ENCODE measurements at places on chromosomes 2 and 18.

GRCh38 chr2:171069286-171069956 lies 91.3 kb downstream of the TLK1 start:
- no peak for DNase-seq

DNA sequence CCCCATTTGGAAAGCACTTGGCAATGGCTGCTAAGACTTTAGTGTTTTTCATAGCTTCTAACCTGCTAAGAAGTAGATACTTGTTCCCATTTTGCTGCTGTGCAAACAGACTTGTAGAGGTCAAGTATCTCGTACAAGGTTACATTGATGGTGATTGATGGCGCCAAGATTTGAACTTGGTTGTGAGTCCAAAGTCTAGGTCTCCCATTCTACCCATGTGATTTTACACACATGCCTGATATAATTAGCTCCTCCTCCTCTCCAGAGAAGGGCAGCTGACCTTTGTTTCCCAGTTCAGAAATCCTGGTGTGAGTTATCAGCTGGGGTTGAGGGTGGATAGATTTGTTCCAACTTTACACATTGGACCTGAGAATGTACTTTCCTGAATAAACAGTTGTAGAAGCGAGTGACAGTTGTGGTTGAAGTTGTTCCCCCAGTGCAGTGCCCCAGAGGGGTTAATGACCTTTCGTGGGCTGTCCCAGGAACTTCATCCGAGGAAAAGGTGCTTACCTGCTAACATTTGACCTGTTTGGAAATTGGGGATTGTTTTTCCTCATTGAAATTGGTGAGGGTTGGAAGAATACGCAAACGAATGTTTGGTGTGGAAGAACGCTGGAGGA lies 10.4 kb downstream of the TCF7L1 start:
- no peak for DNase-seq

DNA sequence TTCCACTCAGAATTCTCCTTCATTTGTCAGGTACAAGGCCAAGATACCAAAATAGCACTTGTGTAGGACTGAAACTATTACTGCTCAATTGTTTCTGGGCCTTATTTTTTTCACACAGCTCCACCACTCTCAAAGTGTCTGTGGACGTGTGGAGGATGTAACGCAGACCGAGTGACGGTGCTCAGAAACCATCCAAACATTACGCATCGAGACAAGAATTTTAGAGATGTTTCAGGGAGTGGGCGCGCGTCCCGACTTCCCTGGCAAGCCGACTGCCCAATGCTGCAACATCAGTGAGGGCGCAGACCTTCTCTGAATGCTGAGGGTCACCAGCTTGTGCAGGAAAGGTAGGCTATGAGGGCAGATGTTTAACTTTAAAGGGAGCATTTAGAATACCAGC lies 108.4 kb downstream of the GATA6 start:
- DNase-seq: no peak

DNA sequence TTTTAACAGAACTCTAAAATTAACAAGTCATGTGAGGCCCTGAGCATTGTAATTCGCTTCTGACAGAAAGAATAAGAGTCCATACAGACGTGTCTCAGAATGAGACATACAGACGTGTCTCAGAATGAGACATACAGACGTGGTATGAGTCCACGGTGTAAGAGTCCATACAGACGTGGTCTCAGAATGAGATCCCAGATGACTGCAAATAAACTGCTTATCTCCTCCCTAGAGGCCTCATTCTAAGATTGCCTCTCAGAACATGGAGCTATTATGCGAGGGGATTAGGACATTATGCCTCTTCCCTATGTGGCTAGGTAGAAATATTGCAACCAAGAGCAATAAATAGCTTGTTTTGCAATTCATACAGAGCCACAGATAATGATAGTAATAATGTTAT lies 63.9 kb downstream of the NEB start:
- DNase-seq: no peak

DNA sequence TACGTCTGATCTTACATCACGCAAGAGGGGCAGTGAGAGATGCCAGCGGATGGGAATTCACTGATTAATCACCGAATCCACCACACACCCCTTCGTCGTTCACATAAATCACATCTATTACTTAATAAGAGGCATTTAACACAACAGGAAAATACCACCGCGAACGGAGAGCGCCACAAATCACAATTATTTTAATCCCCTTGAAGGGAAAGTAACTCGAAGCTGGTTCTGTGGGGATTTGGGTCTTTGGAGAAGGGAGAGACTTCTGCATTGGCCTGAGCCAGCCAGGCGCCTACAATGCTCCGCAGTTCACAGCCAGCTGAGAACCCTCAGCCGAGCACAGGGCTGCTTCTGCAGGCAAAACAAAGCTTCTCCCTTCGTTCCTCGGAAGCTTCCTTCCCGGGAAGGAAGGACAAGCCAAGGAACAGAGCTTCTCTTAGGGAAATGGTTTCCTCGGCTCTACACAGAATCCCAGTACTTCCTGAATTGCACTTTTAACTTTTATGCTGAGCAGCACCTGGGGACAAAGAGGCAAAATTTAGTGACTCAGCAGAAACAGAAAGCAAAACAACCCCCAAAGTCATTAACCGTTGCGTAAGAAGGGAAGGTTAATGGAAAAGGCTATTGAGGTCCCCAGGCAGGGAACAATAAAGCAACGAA lies at the start of gene LRP1B:
TSS of gene LRP1B (minus strand) at position 7 of the 660 bp plus-strand sequence. CDS start 287 bp downstream, outside the sequence.
- DNase-seq: no peak

DNA sequence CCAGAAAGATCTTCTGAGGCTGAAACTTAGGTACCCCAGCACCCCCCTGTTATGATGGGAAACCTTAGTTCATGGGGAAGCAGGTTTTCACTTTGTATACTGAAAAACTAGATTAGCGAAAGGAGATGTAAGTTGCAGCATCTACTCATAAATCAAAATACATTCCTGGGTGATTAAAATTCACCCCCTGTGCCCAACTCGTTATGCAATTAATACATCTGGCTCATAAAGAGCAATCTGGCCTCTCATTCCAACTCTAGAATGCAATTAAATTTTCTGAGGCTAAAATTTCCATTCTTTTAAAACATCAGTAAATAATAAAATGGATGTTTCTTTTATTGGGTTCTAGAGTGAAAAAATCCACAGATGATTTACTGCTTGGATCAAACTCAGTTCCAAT lies 110.9 kb upstream of the BZW1 start:
- DNase-seq: no peak

DNA sequence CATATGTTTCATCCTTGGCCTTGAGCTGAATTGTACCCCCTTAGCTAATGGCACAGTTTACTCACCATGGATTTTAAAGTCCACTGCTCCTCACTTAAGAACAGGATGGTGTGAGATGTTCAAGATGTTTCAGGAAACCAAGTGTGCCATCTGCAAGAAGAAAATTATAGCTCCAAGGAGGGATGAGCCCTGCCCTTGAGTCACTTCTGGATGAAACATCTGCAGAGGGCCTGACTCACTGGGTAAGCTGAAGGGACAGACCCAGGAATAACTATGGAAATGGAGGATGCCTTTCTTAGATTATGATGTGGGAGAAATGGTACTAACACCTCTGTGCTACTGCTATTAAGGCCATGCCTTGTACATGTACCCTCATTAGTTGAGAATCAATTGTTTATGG lies 6.4 kb downstream of the MARS2 start:
- no peak for DNase-seq

GRCh38 chr2:30981096-30981495 lies 157.1 kb downstream of the GALNT14 start:
- DNase-seq: no peak

- no peak for DNase-seq
These were observed 57.4 kb downstream of the TRPM8 start for GRCh38 chr2:233974530-233975071.

- DNase-seq: no peak
These were observed 114.7 kb upstream of the CAVIN2 start for GRCh38 chr2:191961556-191961955.

GRCh38 chr2:241593271-241593670 lies 34.7 kb downstream of the BOK start:
- DNase-seq: no peak

DNA sequence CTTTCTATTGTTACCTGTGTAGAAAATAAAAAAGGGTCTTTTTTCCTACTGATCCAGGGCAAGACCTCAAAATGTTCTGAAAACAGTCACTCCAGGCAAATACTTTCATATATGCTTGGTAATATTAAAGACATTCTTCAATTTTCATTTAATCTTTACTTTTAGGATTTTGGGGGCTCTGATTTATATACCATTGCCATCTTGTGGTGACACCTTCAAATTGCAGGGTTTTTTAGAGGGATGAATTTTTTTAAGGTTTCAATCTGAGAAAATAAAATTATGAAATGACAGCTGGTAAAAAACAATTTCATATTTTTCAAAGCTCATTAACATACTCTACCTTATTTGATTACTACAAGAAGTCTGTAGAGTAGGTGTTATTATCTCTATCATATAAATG lies 26.8 kb downstream of the MAPK4 start:
- DNase-seq: no peak

GRCh38 chr18:47815486-47816270 lies 114.8 kb downstream of the SMAD2 start:
- no peak for DNase-seq

GRCh38 chr2:145235312-145235711 lies 715.4 kb upstream of the ZEB2 start:
- DNase-seq: no peak

GRCh38 chr2:180077295-180077906 lies 70.3 kb upstream of the CWC22 start:
- DNase-seq: no peak

GRCh38 chr2:219082332-219082958 lies 21.7 kb upstream of the IHH start:
- no peak for DNase-seq

- DNase-seq: no peak
These were observed 123.9 kb downstream of the PLEKHM3 start for GRCh38 chr2:207901401-207901800.

DNA sequence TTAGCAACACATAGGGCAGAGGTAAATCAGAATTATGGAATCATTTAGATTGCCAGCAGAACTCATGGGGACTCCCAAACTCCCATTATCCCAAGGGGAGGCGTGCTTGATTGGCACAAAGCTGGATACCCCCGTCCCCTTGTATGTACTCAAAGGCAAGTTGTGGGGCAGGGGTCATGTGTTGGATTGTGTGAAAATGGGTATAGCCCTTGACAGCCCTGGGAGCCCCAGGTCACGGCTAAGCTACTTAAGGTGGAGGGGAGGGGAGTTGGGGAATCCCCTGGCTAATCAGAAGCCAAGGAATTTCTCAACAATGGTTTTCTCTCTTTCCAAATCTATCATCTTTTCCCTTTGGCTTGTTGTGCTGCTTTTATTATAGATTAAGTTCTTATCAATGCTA lies 32.7 kb downstream of the CLIP4 start:
- no peak for DNase-seq

DNA sequence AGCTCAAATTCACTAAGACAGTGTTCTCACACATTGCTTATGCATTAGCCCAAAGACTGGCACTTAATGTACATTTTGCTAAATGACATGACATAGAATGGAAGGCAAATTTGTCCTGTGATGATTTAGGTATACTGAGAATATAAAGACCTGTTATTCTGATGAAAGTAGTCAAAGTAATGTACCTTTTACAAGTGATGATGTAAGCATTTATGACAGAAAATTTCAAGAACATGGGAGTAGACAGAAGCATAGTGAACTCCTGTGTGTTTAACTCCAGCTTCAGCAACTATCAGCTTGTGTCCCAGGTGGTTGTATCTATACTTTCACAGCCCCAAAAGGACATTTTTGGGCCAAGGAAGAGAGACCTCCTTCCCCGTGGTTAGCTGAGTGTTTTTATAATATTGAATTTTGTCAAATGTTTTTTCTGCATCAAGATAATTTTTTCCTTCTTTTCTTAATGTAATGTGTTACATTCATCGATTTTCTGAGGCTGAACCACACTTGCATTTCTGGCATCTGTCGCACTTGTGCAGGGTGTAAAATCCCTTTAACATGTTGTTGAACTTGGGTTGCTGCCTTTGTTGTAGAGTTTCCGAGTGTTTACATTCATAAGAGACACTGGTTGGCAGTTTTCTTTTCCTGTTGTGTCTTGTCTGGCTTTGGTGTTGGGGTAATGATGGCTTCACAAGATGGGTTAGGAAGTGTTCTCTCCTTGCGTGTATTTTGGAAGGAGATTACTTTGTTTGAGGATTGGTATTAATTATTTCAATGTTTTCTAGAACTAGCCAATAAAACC lies 33.9 kb upstream of the TMEM18 start:
- no peak for DNase-seq

- DNase-seq: no peak
These were observed 105.7 kb downstream of the TPO start for GRCh38 chr2:1518867-1519530.

GRCh38 chr2:241235859-241236593 lies 47.5 kb downstream of the ANO7 start:
- DNase-seq: no peak

- DNase-seq: no peak
These were observed 8.6 kb upstream of the ANO7 start for GRCh38 chr2:241179899-241180298.

- DNase-seq: no peak
These were observed 201.4 kb downstream of the CELF4 start for GRCh38 chr18:37364237-37364636.

GRCh38 chr18:24136967-24137373 lies 1.9 kb upstream of the CABYR start:
- DNase-seq: no peak

DNA sequence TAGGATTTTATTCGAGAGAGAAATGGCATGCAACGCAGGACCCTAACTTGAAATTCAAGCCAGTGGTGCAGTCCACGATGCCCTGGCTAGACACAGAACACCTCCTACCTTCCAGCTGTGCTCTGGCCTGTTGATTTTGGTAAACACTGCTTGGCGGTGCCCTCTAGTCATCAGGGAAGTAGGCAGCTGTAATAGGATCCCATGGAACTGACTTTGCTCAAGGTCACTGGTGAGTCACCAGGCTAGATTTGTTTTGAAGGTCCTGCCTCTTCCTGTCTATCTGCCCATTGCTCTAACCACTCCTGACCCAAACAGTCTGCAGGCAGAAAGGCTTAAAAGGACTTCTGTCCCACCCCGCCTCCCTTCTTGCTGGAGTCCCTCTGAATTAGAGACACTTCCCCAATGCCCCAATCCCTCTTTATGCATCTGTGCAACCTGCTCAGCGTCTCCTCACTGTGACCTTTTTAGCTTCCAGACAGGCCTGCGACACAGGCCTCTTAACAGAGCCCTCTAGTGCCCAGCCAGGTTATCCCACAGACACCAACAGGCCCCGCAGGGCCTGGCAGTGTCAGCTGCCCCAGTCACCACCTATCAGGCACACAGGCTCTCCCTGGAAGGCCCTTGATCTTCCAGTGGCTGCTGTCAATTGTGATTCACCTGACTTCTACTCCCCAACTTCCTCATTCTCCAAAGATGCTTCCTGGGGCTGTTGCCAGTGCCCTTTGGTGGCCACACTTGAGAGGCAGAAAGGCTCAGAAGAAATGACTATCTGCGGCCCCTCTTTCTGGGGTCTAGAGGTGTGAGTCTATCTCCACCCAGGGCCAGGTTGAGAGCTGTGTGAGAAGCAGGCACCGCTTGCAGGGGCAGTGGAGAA lies 5.2 kb downstream of the TMEM127 start:
- no peak for DNase-seq

- no peak for DNase-seq
These were observed 4.6 kb downstream of the NEURL3 start for GRCh38 chr2:96500385-96501066.

Measured in activated CD4-positive, alpha-beta T cell treated with anti-CD3 and anti-CD28 coated beads for 1 hour (primary cell).